Renal cortex interstitium (tissue), 15 donors: ENCODE measurements at places on chromosomes 16 and 17.

- no peak for DNase-seq
Observed at GRCh38 chr17:50630524-50631194, 4.0 kb upstream of the ABCC3 start.

DNA sequence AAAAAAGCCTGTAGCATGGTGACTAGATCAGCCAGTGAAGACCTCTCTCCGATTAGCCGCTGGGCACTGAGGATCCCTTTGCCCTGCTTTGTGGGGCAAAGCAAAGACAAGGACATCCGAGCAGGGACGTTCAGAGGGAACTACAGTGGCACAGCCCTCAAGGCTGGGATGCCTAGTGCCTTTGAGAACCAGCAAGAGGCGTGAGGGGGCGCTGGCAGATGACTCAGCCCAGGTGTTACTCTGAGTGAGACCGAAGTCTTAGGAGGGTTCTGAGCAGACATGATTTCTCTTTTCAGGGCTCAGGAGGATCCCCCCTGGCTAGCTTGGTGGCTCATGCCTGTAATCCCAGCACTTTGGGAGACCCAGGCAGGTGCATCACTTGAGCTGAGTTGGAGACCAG, 178.6 kb downstream of the CPPED1 start:
- no peak for DNase-seq

GRCh38 chr17:63624531-63624880, 2.3 kb downstream of the MAP3K3 start:
- DNase-seq: no peak

DNA sequence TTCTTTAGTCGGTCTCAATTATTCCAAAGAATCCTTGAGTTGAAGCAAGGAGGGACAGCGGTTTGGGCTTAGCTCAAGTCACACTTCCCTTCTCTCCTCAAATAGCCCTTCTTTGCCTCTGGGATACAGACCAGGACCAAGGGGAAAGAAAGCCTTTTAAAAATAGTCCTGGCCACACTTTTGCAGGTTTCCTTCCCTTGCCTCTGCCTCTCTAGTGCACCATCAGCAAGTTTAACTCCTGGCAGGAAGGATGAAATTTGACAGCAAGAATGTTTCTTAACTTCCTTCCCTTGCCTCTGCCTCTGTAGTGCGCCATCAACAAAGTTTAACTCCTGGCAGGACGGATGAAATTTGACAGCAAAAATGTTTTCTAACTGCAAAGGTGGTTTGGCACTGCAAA, 7.2 kb upstream of the G6PC1 start:
- DNase-seq: no peak

GRCh38 chr16:17457997-17458396, 12.8 kb downstream of the XYLT1 start:
- DNase-seq: no peak

- DNase-seq: no peak
Observed at GRCh38 chr17:67390646-67391361, 13.7 kb downstream of the PITPNC1 start.

DNA sequence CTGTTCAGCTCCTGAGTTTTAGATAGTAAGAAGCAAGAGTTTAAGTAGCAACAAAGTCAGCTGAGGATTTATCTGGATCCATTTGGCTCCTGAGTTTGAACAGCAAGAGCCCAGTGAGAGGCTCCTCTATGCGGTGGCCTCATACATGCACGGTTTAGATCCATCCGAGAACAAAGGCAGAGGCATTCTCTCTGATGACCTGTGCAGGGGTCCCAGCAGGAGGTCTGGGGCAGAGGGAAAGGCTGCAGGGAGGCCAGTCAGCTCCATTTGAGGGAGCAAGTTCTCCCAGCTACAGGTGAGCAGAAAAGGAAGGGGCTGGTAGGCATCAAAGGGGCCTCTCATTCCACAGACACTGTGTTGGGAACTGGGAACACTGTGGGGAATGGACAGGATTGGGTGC, 16.5 kb downstream of the PITPNM3 start:
- no peak for DNase-seq

DNA sequence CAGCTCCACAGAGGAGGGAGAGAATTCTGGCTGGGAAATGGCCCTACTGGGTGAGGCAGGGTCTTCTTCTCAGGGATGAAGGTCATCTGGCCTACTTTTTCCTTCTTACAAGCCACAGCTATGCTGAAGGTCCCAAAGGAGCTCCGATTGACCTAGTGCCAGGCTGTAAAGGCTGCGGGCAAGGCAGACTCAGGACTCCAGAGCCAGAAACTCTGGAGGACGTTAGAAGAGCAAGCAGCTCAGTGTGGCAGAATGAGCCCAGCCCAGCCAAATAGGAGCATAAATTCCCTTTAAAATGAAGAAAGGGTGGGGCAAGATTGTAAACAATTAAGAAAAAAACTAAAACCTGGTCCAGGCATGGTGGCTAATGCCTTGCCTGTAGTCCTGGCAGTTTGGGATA, 20.1 kb upstream of the CNOT1 start:
- DNase-seq: no peak

DNA sequence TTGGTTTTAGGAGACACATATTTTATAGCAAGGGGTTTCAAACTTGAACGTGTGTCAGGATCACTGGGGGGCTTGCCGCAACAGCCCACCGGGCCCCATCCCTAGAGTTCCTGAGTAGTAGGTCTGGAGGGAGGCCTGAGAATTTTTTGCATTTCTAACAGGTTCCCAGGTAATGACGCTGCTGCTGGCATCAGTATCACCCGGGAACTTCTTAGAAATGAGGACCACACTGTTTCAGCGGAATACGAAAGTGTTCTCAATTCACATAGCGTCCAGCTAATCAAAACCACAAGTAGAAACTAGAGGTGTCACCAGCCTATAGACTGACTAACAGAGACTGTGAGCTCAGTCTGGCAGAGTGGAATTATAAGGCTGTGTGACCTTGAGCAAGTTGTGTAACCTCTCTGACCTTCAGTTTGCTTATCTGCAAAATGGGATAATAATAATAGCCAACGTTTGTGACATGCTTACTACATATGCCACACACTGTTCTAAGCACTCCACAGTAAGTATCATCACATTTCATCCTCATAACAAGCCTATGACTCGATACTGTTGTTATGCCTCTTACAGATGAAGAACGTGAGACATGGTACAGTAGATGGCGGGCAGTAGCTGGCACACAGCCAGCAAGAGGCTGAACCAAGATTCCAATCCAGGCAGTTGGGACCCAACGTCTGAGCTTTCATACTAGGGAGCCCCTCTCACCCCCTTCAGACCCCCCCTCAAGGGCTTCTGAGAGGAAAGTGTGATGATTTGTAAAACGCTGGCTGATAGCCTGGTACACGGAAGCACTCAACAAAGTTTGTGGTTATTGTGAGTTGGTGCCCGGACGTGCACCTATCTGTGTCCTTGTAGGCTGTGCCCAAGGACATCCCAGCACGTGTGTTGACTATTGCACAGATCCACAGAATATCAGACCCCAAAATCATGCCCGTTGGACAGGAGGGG, 4.6 kb upstream of the ICAM2 start:
- no peak for DNase-seq

GRCh38 chr17:65666876-65667321, 105.5 kb upstream of the AXIN2 start:
- DNase-seq: no peak

- no peak for DNase-seq
Observed at GRCh38 chr17:8072729-8073461, 14.6 kb downstream of the ALOX12B start.

DNA sequence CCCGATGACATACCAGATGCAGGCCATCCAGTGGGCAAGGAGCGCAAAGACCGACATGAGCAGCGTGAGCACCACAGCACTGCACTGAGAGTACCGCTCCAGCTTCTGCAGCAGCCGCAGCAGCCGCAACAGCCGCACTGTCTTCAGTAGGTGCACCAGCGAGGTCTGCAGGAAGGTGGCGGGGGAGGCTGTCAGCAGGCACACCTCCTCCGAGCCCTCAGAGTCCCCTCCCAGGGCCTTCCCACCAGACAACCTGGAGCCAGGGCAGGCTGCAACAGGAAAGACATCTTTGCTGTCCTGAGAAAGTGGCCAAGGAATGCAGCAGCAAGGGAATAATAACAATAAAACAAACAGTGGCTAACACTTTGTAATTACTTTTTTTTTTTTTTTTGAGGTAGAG, 9.1 kb downstream of the KCNH4 start:
- DNase-seq: no peak

DNA sequence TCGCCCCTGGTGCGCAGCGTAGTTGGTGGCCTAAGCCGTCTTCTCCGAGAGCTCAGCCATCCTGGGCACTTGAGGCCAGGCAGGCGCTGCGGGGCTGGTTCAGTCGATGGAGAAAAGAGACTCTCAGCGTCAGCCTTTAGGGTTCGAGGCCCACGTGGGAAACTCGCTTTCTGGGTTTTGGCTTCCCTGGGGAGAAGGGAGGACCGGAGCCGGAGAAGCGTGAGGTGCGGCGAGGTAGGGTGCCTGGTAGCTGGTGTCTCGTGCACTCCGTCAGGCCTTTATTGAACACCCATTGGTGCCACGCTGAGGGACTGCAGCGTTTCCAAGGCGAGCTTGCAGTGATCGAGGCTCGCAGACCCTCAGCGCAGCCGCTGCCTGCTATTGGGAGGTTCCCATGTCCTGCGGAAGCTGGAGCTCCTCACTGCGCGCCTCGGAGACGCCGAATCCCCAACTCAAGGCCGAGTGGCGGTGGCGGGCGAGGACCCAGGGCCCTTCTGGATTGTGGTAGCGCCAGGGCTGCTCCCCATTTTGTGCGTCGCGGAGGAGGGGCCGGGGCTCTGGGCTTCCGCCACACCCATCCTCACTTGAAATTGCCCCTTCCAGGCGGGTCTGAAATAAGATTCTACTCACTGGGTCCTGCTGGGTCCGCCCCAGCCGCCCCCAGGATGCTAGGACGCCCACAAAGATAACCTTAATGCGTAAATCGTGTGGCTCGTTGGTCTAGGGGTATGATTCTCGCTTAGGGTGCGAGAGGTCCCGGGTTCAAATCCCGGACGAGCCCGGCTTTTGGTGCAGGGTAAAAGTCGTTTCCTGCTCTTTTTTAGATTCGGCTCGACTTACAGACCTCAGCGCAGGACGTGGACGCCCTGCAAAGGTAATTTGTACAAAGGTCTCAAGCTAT, 1.2 kb downstream of the OR1F1 start:
- DNase-seq: no peak

DNA sequence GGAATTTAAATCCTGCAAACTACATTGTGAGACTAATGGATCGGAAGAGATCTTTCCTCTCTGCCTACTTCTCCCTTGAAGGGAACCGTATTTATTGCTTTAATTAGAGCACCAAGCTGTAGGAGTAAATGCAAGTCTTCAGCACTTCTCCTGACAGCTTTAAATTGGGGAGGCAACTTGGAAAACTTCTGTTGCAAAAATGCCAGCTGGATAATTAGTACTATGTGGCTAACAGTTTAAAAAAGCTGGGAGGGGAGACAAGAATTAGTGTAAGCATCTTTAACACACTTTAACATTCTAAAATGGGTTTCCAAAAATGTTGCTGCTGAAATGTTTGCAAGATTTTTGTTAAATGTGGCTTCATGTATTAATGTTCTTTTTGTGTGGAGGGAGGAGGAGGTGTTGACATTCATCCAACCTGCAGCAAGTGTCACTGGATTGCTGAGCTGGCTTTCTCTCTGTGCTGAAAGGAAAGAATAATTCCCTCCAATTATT, 108.5 kb downstream of the PCTP start:
- peak; percentile 30 for DNase-seq

- no peak for DNase-seq
Observed at GRCh38 chr17:76597156-76598003, 11.7 kb upstream of the ST6GALNAC2 start.

- no peak for DNase-seq
Observed at GRCh38 chr17:34201767-34202166, 53.3 kb upstream of the CCL2 start.

GRCh38 chr17:75245011-75245410, 16.4 kb downstream of the GGA3 start:
- no peak for DNase-seq

GRCh38 chr16:79508294-79508693, 92.2 kb downstream of the MAF start:
- DNase-seq: no peak

GRCh38 chr16:85211271-85211801, 99.1 kb upstream of the CIBAR2 start:
- no peak for DNase-seq

GRCh38 chr17:13477180-13477611, 124.5 kb downstream of the HS3ST3A1 start:
- DNase-seq: no peak

DNA sequence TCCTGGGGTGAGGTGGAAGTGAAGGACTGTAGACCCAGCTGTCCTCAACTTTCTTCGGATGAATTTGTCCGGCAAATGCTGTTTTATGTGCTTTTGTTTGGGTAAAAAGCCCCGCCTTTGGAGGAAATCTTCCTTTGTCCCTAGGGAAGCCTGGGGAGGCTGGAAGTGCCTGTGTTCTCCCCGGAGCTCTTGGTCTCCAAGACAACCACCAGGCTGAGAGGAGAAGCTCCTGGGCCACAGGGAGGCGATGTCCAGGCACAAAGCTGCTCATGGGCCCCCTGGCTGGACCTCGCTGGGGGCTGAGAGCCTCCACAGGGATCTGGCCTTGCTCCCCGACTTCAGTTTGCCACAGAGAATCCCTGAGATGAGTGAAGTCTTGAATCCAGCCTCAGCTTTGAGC, 293.1 kb upstream of the N4BP1 start:
- DNase-seq: no peak

DNA sequence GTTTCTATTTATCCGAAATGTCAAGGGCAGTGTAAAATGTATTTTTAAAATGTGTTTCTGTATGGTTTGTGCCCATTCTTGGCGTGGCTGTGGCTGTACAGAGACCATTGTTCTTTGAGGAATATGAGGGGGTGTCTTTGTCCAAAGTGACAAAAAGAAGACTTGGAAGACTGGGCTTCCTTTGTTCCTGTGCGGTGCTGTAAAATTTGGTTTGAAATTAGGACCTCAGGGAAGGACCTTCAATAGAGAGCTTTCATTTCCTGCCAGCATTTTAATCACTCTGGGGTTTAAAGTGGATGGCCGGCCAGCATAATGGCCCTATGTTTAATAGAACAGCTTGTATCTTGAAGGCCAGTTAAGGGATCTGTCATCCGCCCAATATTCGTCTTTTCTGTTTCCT, 190.1 kb upstream of the TBX2 start:
- no peak for DNase-seq

DNA sequence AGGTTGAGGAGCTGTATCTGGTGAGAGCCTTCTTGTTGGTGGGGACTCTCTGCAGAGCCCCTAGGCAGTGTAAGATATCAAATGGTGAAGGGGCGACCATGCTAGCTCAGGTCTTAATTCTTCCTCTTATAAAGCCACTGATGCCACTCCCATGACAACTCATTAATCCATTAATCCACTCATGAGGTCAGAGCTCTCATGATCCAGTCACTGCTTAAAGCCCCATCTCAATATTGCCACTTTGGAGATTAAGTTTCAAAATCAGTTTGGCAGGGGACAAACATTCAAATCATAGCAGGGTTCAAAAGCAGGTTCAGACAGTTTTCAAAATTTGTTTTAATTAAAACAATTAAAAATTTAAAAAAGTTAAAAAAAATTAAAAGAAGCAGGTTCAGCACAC, 13.1 kb upstream of the SPECC1 start:
- DNase-seq: no peak
